ENCODE measurements at places on chromosomes 4 and X. TPM values are rescaled to one million over a fixed set of nuclear protein-coding genes. Genes with fewer than 3 reads are reported as not detected.
A peak's percentile ranks its signal among the peaks of the same experiment; 100 is the strongest.

GRCh38 chr4:170051402-170051801 is 25.2 kb upstream of the MFAP3L start:
- DNase-seq = no peak

GRCh38 chrX:34873500-34874225 is 68.9 kb upstream of the FAM47B start:
- DNase-seq = no peak

DNA sequence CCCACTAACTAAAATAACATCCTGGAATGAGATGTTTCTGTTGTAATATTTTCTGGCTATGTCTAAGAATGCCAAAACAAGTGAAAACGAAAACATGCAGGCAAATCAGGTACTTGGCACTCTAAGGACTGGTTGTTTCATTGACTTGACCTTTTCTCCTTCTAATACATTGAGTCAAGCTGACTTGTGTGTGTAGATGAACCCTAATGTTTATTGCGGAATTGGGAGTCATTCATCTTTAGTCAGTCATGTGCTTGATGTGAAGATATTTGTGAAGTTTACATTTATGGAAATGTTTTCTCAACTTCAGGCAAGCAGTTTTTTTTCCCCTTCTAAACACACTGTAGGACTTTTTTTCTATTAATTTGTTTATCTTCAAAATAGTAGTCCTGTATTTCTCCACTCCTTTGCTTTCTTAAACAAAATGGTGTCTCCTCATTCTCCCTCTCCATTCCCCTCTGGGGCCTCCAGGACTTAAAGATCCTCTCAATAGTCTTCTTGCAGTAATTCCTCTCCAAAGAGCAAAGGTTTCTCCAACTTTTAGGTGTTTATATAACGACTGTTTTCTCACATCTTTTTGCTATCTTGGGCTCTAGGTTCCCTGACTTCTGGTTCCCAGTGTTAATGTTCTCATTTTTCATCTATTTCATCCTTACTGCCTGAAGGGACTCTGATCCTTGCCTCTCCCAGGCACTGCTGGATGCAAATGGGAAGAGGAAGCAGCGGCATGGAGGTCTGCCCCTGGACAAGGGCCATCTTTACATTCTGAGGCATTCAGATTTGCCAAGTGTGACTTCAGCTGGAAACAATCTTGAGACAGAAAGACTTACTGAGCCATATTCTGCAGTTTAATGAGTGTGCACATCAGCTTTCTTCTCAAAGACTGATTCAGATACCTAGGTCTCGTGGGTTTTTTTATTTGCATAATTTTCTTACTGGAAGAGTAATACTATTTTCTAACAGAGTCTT is 166.4 kb downstream of the ARHGAP6 start:
- DNase-seq = no peak

Gene UNC5C
- total RNA-seq = not detected

DNA sequence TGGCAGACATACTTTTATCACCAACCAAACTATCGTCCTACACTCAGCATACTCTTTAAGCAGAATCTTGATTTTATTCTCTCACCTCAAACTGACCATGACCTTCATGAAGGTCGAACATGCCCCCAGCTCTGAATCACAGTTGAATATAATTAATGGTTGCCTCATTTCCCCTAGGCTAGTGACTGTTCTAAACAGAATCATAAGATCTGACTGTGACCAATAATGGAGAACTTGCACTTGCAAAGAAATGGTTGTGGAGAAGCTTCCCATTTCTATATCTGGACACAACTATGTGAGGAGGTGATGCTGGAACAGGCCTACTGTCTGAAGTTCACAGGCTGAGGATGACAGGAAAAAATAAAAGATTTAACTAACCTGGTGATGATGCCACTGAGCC is 85.1 kb downstream of the PDGFC start:
- DNase-seq = no peak

Gene XAGE2
- total RNA-seq = not detected

- peak; percentile 63 for DNase-seq
These were observed 1.3 kb downstream of the CAMK2D start for GRCh38 chr4:113760094-113760794.

DNA sequence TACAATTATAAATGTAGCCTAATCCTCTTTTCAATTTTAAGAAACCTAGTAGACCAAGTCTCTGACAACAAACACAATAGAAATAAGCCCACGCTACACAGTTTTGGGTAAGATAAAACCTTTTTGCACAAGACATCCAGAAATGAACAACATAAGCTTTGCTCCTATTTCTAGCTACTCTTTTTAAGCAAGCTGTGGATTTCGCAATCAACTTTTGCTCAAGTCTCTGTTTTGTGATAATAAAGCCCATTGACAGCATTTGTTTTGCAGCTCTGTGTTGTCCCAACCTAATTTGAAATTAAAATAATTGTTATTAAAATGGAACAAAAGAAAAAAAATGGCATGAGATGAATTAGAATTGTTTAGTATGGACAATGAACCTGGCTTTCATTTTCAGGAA is 287.9 kb upstream of the PUDP start:
- DNase-seq = no peak

DNA sequence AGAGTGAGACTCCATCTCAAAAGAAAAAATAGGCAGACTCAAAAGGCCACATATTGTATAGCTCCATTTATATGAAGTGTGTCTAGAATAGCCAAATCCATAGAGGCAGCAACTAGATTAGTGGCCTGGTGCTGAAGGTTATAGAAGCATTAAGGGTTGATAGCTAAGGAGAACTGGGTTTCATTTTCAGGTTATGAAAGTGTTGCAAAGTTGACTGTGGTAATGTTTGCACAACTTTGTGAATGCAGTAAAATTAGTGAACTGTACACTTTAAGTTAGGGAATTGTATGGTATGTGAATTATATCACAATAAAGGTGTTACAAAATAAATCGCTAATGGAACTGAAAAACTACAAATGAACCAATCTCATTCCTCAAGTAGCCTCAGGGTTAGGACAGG is 28.3 kb downstream of the TXLNG start:
- no peak for DNase-seq

- DNase-seq = no peak
These were observed 74.0 kb downstream of the HPRT1 start for GRCh38 chrX:134533952-134534351.

DNA sequence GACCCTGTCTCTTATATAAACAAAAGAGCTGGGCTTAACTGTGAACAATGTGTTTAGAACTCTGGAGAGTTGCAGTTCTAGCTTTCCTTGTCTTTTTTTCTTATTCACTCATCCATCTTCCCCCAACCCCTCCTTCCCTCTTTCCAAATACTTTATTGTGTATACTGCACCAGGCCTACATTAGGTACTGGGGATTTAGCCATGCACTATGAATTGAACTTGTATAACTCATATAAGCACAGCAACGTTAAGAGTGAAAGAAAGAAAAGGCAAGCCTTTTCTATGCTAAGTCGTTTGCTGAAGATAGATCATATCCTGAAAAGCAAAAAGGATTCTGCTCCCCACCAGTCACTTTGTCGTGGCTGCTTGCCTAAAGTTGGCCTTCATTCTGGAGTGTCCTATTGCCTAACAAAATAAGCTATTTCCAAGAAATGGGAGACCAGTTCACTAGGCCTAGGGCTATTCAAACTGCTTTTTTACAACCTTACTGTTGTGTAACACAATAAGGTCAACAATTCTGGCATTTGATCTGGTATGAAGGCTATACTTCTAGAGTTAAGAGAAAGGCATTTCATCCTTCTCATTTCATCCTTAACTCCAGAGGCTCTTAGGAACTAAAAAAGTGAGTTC is 32.2 kb downstream of the CCNI start:
- DNase-seq = no peak

DNA sequence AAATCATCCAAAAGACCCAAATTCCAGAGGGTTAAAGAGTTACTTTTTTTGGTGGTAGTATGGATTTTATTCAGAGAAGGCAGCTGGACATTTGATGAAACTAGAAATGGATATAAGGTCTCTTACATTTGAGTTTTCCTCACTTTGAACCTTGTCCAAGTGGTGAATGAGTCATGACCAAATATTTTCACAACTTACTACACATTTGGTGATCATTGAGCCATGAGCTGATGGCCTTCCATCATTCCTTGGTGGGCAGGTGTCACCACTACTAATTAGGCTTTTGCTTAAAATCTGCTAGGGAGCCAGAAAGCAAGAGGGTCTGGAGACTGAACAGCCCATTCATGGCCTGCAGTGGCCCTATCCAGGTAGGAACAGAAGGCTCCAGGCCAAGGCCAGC is 620.2 kb upstream of the INTU start:
- no peak for DNase-seq

DNA sequence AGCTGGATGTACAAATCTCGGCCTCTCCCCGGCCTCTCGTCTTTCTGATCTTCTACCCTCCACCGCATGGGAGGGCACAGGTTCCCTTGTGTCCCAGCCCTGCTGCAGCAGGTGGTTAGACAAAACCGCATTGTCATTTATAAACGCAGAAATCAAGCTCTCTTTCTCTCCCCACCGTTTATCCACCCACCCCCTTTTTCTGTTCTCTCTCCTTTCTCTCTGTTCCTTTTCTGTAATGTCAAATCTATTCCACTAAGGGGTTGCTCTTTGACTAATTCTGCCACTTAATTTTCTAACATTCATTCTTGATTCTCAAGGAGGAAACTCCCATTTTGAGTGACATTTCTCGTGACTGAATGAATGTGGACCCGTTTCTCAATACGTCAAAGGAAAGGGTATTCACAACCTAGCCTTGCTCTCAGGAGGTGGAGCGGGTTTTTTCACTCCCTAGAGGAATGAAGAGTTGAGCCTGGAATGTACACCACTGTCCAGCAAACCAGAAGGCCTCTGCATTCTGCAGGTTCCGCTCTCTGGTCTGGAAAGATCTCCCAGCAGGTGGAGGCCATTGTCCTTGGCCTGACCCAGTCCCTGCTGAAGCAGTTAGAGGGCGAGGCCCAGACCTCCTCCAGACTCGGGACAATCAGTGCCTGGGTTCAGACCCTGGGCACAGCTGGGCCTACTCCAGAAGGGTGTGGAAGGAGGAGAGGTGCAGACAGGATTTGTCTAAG is 70.9 kb upstream of the ENPP6 start:
- peak; percentile 75 for DNase-seq

GRCh38 chr4:76016393-76016792 is 6.9 kb downstream of the CXCL10 start:
- DNase-seq = peak; percentile 28

- DNase-seq = no peak
These were observed 84.8 kb downstream of the STOX2 start for GRCh38 chr4:183989931-183990330.

- no peak for DNase-seq
These were observed 825.8 kb upstream of the LCORL start for GRCh38 chr4:18847249-18847890.

GRCh38 chr4:139770361-139770760 is 104.7 kb downstream of the MGST2 start:
- no peak for DNase-seq

Gene GAGE12E
- not detected for total RNA-seq

GRCh38 chrX:43481576-43481975 is 174.5 kb upstream of the MAOA start:
- no peak for DNase-seq

DNA sequence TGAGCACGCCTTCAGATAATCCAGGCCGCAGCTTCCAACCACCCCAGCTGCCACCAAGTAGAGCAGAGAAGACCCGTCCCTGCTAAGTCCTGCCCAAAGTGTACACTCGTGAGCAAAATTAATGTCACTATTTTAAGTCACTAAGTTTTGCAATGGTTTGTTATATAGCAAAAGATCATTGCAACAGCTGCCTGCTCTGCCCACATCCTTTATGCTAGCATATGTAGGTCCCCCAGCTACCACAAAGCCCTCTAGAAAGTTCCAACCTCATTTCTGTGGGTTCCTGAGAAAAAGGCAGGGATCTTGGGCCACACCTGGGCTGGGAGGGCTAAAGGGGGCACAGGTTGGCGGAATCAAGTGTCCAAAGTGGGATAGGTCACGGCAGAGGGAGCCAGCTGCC is 346.9 kb downstream of the BCOR start:
- no peak for DNase-seq

Gene CLDN22
- total RNA-seq = not detected

- DNase-seq = no peak
These were observed 13.0 kb downstream of the TRAPPC2 start for GRCh38 chrX:13721371-13721770.

DNA sequence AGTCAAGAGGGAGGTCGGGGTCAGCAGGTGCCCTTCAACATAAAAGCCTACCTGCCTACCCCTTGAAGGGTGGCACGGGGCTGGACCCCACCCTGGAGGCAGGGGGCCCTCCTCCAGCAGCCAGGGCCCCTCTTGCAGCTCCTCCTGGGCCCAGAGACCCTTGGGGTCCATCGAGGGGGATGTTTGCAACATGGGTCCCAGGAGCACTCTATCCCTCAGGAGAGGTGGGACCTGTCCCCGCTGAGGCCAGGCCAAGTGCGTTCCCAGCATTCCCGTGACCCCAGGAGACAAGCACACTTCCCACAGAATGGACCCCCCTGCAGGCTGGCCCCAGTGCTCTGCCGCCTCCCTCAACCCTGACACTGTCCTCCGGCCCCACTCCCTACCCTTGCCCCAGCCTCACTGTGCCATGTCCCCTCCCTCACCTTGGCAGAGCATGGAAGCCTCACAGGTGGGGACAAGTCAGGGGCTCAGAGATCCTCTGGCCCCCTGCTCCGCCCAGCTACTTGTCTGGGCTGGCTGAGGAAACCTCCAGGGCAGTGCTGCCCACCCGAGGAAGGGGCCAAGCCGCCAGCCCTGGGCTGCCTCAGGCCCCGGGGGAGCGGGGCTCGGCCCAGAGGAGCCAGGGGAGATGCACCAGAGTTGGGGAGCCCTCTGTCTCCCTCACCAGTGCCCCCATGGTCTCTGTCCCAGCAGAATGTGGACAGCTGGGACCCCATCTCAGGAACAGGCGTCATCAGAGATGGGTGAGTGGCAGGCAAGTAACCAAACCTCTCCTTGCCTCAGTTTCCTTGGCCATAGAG is 2.2 kb downstream of the MXD4 start:
- peak; percentile 0 for DNase-seq

DNA sequence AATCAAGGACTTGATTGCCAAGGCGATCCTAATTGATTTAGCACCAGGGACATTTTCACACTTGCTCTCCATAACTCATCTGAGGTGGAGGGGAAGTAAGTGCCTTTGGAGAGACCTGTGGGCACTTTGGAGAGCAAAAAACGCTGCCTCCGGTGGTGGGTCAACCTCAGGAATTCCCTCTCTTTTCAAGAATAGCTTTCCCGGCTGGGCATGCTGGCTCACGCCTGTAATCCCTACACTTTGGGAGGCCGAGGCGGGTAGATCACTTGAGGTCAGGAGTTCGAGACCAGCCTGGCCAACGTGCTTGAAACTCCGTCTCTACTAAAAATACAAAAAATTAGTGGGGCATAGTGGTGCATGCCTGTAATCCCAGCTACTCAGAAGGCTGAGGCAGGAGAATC is 49.2 kb downstream of the PRPS1 start:
- DNase-seq = no peak

- no peak for DNase-seq
These were observed 18.8 kb downstream of the SRD5A3 start for GRCh38 chr4:55364691-55365344.

DNA sequence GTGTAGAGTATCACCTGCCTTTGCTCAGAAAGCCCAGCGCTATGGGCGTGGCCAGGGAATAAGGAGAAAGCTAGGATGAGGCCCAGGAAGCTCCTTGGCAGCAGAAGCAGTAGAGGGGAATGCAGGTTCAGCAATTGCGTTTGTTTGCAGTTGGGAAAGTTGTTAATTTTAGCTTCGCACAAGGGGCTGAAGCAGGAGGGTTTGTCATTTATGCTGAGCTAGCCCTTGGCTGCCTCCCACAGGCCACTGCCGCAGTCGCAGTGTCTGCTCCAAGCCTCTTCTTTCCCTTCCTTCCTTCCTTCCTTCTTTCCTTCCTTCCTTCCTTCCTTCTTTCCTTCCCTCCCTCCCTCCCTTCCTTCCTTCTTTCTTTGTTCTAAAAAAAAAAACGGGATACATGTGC is 21.5 kb downstream of the FRMPD3 start:
- no peak for DNase-seq

Gene RASSF6
- total RNA-seq = not detected
